ENCODE measurements at places on chromosomes 2 and 18. TPM values are rescaled to one million over a fixed set of nuclear protein-coding genes. Genes with fewer than 3 reads are reported as not detected.

DNA sequence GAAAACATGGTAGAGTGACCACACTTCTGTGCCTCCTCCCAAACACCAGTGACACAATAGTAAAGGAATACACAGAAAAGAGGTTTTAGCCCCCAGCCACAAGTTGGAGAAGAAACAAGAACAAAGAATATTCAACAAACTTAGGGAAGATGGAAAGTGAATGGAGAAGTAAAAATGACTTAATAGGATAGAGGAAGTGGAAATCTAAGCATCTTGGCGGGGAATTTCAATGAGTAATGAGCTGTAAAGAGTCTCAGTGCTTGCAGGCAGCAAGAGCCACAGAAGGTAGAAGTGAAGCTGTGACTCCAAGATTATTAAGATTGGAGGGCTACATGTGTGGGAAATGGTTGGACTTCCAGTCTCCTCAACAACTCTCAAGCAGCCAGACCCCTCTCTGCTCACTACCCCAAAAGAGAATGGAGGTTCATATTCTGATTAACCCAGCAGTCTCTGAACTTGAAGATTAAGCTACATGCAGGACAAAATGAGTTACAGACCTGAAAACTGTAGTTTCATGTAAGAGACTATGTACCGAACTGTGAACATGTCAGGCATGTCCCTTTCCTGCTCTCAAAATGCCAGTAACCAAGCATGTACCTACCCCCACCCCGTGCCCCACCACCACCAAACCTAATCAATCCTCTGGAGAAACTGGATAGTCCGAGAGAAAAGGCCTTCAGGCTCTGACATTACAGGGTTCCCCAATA lies 16.9 kb upstream of the HNRNPLL start:
- no peak overlapping the region for H3K4me3 ChIP-seq
- H3K27me3 ChIP-seq: no peaks in the 10 kb centered on the region
- H3K27ac ChIP-seq: peak overlapping the region; percentile 14
- no peak for DNase-seq
- no peaks in the 10 kb centered on the region for H3K36me3 ChIP-seq

FOXD4L1 gene
- not detected for total RNA-seq

AQP12B gene
- total RNA-seq: not detected

KIAA2012 gene
- total RNA-seq: not detected

DNA sequence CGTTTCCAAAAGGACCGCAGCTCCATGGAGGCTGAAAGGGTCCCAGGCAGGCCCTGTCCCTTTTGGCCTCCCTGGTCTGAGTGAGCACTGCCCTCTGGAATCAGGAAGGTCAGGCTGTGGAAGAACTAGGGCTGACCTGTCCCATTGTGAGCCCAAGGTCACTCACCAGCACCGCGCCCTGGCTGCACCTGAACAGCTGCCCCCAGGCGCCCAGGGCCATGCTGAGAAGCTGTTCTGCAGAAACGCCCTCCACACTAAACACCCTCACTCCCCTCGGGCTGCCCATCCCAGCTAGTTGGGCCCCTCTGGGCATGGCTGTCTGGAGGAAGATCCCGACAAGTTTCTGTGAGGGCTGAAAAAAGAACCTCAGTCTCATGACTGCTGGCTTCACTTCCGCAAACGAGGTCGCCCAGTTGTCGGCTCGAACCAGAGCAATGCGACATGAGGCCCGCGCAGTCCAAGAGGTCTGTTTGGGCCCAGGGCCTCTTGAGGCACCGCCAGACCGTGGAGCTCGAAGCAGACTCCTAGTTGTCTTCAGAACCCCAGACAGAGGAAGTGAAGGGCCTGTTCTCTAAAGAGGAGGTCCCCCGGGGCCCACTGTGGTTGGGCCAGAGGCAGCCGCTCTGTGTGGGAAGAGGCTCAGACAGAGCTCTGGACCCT lies 64.4 kb downstream of the INPP5D start:
- no peak overlapping the region for H3K4me3 ChIP-seq
- DNase-seq: no peak
- no peaks in the 10 kb centered on the region for H3K36me3 ChIP-seq
- H3K27me3 ChIP-seq: no peaks in the 10 kb centered on the region
- no peaks in the 10 kb centered on the region for H3K4me1 ChIP-seq
- H3K27ac ChIP-seq: no peak overlapping the region

DNA sequence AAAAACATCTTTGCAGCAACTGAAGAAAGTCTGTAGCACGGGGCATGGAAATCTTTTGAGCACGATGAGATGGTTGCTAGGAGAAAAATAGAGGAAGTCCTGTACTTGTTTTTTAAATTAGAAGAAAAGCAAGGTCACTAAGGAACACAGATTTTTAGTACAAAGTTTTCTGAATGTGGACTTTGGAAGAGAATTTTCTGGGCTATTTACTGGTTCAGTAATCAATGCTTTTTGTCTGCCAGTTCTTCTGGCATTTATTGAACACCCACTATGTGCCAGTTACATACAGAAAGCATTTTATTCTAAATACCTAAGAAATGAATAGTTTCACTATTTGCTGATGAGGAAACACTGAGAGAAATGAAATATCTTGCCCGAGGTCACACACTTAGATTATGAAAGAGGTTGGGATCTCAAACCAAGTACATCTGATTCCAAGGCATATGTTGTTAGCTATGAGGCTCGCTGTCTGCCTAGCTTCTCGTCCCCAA lies 15.6 kb upstream of the MAP3K20 start:
- H3K27ac ChIP-seq: peak overlapping the region; percentile 48
- DNase-seq: no peak
- no peaks in the 10 kb centered on the region for H3K4me1 ChIP-seq
- no peaks in the 10 kb centered on the region for H3K27me3 ChIP-seq

PLGLB2 gene
- total RNA-seq: not detected

GRCh38 chr2:54052825-54053718 lies 62.3 kb upstream of the ACYP2 start:
- H3K4me3 ChIP-seq: no peak overlapping the region
- no peaks in the 10 kb centered on the region for H3K36me3 ChIP-seq
- no peaks in the 10 kb centered on the region for H3K4me1 ChIP-seq
- H3K27ac ChIP-seq: no peak overlapping the region
- no peaks in the 10 kb centered on the region for H3K27me3 ChIP-seq

- 0 out of 2 replicates have a peak, but pooled peaks cover under 1% of the 10 kb centered on the region for H3K4me1 ChIP-seq
- H3K36me3 ChIP-seq: no peaks in the 10 kb centered on the region
- H3K4me3 ChIP-seq: no peak overlapping the region
- H3K27me3 ChIP-seq: peaks cover 13% of the 10 kb centered on the region
- DNase-seq: no peak
- H3K27ac ChIP-seq: no peak overlapping the region
Measured at GRCh38 chr2:204150721-204151120, 214.2 kb downstream of the ICOS start.

DPYSL5 gene
- 0.31 TPM for total RNA-seq

- no peaks in the 10 kb centered on the region for H3K36me3 ChIP-seq
- DNase-seq: no peak
- H3K4me1 ChIP-seq: peaks cover 3% of the 10 kb centered on the region
- no peaks in the 10 kb centered on the region for H3K27me3 ChIP-seq
Measured at GRCh38 chr2:179341152-179341866, 76.7 kb upstream of the SESTD1 start.

TSPYL6 gene
- total RNA-seq: not detected

EGR4 gene
- total RNA-seq: 0.08 TPM

GRCh38 chr18:9333441-9334328 lies 888 bp upstream of the TWSG1 start:
- peak overlapping the region; percentile 58 for H3K4me3 ChIP-seq
- H3K27me3 ChIP-seq: no peaks in the 10 kb centered on the region
- no peak for DNase-seq
- H3K27ac ChIP-seq: peak overlapping the region; percentile 68

DNA sequence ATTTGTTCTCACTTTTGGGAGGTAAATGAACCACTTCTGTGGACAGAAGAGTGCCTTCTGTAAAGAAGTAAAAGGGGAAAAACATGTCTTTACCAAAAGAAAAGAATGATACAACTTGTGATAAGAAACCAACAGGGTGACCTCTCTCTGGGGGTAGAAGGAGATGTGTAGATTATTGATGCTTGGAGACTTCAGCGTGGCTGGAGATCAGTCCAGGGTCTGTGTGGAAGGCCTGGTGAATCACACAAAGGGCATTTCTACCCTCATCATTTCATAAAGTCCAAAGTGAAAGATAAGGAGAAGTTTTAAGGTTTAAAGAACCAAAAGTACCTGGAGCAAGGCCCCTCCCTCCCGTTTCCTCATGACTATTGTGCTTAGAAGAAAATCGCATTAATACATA lies 142.5 kb downstream of the NCK2 start:
- no peak overlapping the region for H3K4me3 ChIP-seq
- H3K27ac ChIP-seq: no peak overlapping the region
- H3K36me3 ChIP-seq: no peaks in the 10 kb centered on the region
- no peaks in the 10 kb centered on the region for H3K4me1 ChIP-seq
- no peaks in the 10 kb centered on the region for H3K27me3 ChIP-seq
- DNase-seq: no peak

DNA sequence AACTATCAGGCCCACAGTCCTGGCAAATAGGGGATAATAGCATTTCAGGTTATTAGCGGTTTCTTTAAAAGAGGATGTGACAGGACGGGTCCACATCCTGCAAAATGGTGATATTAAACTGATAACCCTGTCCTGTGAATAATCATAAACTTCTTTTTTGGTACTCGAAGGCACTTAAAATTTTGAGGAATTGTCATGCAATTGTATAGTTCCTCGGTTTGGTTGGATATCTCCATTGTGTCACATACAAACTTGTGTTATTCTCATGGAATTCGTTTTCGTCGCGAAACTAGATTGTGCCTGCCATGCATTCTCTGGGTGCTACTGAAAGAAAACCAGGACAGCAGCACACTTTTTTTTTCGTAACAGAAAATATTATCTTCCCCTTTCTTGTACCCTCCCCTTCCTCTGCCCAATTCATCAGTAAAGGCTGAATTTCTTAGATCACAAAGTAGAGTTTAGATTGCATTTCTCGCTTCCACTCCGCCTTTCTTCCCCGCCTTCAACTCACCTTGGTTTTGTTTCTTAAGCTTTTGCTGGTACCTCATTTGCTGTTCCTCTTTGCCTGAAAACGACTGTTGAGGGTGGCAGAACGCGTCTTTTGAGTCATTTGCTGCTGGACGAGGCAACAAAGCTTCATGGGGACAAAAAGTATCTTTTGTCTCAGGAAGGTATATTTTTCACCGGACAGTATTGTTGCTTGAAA lies 1.3 kb downstream of the CERS6 start:
- no peaks in the 10 kb centered on the region for H3K27me3 ChIP-seq
- DNase-seq: no peak
- peak overlapping the region; percentile 67 for H3K27ac ChIP-seq
- H3K4me3 ChIP-seq: peak overlapping the region; percentile 85

DNA sequence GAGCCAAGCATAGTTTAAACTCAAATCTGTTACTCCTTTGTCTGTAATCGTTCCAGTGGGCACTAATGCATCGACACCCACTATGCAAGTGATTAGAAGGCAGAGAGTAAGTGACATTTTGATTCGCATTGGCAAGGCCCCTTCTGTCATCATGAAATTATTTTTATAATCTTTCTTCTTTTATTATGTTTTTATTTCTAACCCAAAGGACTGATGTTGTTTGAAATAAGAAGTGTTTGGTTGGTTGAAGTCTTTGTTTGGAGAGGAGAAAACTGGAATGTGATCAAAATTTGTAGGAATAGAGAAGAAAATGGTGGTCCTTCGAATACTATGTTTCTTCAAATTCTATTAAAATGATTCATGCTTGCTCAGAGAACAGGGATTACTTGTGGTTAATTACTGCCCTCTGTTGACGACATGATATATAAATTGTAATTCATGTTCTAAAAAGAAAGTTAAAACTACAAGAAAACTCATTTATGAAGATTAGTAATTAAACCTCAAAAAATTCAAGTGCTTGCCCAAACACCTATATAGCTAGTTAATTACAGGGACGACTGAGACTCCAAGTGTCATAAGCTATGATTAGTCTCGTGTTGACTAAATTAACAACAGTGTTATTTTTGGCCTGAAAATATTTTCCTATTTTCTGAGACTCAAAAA lies 26.4 kb upstream of the TFPI start:
- no peaks in the 10 kb centered on the region for H3K36me3 ChIP-seq
- peak overlapping the region; percentile 91 for H3K27ac ChIP-seq

DNA sequence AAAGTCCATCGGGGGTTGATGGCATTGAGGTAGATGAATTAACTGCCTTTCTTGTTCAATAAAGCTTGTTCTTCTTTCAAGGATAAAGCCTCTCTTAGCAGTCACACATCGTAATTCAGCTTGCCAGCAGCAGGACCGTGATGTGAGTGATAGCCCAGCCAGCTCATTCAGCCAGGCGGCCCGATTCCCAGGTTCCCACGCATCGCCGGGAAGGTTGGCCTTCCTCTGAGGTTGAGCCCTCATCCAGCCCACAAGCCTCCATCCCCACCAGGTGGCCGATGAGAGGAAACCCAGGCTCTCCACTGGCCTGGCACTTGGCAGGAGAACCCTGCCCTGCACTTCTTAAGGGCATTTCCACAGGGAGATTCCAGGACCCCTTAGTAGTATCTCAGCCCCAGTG lies 4.7 kb downstream of the AGAP1 start:
- DNase-seq: no peak
- H3K36me3 ChIP-seq: no peaks in the 10 kb centered on the region

DNA sequence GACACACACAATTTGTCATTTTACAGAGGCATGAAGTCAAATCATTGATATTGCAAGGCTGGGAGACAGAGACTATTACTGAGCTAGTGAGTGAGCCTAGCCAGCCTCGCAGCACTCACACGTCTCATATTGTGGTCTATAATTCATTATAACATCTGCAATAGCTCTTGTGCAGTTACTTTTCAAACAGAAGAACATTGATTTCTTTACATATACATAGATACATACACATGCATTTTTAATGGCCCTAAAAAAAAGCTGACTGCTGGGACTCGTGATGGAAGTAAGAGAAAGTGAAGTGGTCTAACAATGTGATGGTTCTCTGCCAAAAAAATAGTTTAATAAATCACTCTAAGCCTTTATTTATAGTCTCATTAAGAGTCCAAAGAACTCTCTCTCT lies 56.8 kb downstream of the KIAA2012 start:
- no peaks in the 10 kb centered on the region for H3K27me3 ChIP-seq
- no peak for DNase-seq
- no peaks in the 10 kb centered on the region for H3K4me1 ChIP-seq
- no peak overlapping the region for H3K27ac ChIP-seq
- H3K36me3 ChIP-seq: no peaks in the 10 kb centered on the region
- H3K4me3 ChIP-seq: no peak overlapping the region

- peaks cover 2% of the 10 kb centered on the region for H3K4me1 ChIP-seq
- H3K27ac ChIP-seq: no peak overlapping the region
- H3K4me3 ChIP-seq: no peak overlapping the region
- H3K36me3 ChIP-seq: no peaks in the 10 kb centered on the region
- no peaks in the 10 kb centered on the region for H3K27me3 ChIP-seq
Measured at GRCh38 chr2:8581601-8582041, 100.2 kb upstream of the ID2 start.

DNA sequence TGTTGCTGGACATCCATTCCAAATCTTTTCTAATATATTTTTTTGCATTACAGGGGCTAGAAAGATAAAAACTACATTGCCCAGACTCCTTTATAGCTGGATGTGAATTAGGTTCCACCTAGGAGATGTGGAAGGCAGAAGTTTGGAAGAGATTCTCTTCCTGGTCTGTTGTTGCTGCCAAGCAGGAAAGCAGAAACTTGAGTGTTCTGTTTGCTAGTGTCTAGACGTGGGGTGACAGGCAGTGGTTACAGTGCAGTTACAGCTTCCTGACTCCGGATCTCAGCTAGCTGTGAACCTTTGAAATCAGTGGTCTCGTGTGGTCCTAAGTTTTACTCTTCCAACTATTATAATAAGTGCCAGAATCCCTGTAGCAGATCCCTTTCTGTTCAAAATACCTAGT lies 46.2 kb downstream of the COL4A4 start:
- H3K27me3 ChIP-seq: no peaks in the 10 kb centered on the region
- no peak for DNase-seq
- no peak overlapping the region for H3K4me3 ChIP-seq
- no peak overlapping the region for H3K27ac ChIP-seq
- H3K36me3 ChIP-seq: no peaks in the 10 kb centered on the region
